ENCODE measurements at places on chromosomes 13 and 19.

DNA sequence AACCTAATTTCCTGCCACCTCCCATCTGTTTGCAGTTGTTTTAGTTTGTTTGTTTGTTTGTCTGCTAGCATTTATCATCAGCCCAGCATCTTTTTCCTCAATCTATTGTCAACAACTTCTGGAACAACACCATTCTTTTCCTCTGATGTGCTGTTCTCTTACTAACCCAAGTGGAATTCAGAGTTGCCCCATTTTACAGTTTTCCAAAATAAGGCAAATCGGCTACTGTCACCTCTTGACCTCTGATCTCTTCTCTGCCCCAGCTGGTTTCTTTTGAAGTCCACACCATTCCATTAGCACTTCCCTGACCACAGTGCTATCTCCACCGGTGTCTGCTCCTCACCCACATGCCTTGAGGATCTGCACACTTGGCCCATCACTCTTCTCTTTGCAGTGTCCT, 102.4 kb downstream of the EFNB2 start:
- peak; percentile 6 for DNase-seq

GRCh38 chr13:76715075-76715474, 171.1 kb downstream of the KCTD12 start:
- DNase-seq, result no peak

- DNase-seq, result peak; percentile 35
Measured at GRCh38 chr13:48009284-48009683, 8.2 kb upstream of the SUCLA2 start.

DNA sequence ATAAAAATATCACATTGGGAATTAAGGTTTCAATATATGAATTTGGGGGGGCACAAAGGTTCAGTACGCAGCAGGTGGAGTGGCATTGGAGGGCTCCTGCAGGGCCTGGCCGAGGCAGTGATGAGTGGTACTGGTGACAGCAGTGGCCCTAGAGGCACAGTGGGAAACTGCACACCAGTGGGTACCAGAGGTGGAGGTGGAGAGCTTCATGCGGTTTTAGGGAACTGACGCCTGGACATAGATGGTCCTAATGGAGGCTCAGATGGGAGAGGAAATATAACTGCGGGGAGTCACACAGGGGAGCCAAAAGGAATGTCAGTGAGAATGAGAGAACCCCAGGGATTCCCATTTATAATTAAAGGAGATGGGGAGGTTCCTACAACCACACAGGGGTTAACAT, 156.2 kb downstream of the COG6 start:
- no peak for DNase-seq

GRCh38 chr19:16024266-16025107, 51.8 kb upstream of the TPM4 start:
- DNase-seq, result no peak

DNA sequence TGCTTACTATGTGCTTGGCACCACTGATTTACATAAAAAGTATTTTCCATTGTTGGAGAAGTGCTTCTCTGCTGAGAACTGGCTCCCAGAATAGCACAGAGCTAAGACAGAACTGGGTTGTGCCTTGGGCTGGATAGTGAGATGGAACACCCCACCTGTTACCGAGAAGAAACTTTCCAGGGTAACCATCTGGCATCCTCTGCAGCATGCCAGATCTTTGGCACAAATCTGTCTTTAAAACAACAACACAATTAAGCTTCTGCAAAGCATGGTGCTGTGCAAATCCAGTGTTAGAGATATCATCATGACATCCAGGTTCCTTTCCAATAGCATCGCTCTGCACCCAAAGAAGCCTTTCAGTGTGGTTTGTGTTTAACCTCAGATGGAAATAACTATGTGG, 202.5 kb upstream of the RFC3 start:
- no peak for DNase-seq

- DNase-seq, result no peak
Measured at GRCh38 chr13:23985839-23986238, 88.5 kb upstream of the C1QTNF9B start.

DNA sequence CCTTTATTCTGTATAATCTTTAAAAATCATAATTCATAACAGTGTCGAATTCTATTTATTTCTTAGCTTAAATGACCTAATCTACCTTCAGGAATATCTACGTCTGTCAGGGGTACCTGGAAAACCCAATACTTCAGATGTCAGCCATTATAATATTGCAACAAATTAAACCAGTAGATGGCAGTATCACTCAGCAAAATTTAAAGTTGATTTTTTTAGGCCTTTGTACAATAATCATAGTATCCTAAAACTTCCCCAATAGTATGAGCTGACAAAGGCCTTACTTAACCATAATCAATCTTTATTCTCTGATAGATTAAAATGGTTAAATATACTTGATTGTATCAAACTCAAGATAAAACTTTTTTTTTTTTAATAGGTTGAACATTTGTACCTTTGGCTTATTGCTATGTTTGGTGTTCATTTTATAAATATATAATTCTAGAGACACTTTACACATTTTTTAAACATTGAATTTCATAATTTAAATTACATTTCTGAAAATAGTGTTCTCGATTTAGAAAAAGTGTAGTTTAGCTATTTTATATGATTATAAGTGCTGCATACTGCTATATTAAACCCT, 830.2 kb upstream of the SPRY2 start:
- DNase-seq, result peak; percentile 40

GRCh38 chr19:28224441-28224840, 988.5 kb downstream of the UQCRFS1 start:
- DNase-seq, result no peak

- DNase-seq, result no peak
Measured at GRCh38 chr13:66323745-66324347, 906.3 kb downstream of the PCDH9 start.

- no peak for DNase-seq
Measured at GRCh38 chr19:45581576-45581975, 3.0 kb downstream of the OPA3 start.

GRCh38 chr13:98083507-98083906, 59.4 kb upstream of the FARP1 start:
- DNase-seq, result no peak

- DNase-seq, result no peak
Measured at GRCh38 chr19:4298810-4299550, 3.2 kb downstream of the TMIGD2 start.

- DNase-seq, result no peak
Measured at GRCh38 chr13:96646515-96647211, 347.6 kb downstream of the OXGR1 start.

DNA sequence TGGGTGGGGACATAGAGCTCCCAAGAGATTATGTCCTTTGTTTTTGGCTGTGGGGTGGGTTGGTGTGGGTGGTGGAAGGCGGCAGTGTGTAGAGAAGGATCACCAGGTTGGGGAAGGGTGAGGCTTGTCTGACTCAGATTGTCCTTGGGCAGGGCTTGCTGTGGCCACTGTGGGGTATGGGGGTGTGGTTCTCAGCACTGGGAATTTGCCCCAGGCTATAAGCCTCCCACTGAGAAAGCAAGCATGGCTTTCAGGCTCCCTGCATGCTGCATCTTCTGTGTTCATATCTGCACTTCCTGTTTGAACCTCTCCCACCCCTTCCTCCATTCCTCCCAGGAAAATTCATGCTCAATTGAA, 34.9 kb downstream of the DNAJC15 start:
- peak; percentile 95 for DNase-seq

DNA sequence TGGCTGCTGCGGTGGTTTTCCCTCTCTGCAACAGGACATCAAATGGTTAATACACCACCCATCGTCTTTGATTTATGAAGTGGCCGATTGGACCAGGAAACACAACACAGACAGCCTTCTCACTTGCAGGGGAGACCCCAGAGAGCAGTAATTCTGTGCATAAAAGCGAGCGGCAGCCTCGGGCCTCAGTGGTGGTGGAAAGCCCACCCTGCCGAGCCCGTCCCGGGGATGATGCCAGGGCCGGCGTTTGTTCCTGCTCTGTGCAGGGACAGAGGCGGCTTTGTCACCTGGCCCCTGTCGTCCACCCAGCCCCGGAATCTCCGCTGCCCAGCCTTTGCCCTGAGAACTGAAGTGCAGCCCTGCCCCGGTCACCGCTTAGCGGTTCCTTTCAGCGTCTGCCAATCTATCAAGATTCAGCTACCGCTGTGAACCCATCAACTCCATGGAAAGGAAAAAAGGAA, 184.4 kb downstream of the TSHZ3 start:
- DNase-seq, result no peak

DNA sequence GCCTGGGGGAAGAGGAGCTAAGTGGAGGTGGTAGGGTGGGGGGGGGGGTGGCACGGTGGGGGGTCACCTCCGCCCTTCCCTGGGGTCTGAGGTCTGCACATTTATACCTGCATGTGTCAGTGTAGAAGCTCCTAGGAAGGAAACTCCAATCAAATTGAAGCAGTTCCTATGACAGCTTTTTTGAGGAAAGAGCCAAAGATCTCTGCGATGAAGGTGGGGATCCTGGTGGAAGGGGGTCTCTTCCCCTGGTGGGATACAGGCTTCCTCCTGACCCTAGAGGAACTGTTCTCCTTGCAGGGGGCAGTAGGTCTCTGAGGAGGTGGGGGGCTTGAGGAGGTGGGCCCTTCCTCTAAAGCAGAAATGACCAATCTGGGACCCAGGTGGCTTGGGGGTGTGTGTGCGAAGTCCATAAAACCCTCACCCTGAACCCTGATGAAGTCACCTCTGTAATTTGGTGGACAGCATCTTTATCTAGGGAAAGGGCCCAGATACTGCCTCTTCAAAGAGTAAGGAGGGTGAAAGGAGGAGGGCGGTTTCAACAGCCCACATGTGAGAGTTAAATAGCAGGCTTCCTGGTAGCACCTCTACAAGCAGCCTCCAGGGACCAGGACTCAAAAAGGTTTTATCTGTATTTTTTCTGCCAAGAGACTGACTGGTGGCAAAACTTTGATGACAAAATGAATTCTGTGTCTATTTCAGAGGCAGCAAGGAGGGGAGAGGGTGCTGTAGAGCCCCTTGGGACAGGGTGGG, 12.9 kb downstream of the RANBP3 start:
- no peak for DNase-seq

DNA sequence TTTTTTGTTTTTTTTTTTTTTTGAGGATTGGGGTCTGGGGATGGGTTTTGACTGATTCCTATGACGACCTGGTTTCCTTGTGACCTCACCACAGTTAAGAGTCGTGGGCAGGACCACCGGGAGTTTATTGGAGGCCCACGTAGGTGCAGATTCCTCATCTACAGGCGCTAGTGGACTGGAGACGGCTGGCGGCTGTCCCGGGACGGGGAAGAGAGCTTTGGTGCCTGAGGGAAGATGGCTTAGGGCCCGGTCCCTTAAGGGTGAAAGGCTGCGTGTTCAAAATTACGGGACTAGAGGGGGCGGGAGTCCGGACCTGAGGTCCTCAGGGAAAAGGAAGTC, 682 bp upstream of the TEAD2 start:
- DNase-seq, result no peak

DNA sequence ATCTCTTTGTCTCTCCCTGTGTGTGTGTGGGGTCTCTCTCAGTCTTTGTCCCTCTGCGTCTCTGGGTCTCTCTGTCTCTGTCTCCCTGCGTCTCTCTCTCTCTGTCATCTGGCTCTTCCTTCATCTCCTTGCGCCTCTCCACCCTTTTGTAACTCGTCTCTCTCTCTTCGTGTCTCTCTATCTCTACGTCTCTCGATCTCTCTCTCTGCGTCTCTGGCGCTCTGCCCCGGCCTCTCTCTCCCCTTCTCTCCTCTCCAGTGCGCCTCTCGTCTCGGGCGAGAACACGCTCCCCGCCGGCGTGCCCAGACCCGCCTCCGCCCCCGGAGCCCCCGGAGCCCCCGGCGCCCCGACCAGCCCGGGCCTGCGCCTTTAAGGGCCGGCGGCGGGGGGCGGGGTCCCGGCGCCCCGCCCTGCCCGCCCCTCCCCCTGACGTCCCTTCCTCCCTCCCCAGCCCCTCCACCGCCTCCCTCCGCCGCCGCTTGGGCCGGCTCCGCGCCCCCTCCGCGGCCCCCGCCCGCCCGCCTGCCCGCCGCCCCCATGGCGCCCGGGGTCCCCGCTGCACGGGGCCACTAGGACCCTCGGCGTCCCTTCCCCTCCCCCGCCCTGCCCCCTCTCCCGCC, at the start of gene MARK4:
Gene MARK4, plus strand, starts transcription at position 440 of the 620 bp plus-strand sequence. CDS start 318 bp downstream, outside the sequence.
- DNase-seq, result peak; percentile 54

DNA sequence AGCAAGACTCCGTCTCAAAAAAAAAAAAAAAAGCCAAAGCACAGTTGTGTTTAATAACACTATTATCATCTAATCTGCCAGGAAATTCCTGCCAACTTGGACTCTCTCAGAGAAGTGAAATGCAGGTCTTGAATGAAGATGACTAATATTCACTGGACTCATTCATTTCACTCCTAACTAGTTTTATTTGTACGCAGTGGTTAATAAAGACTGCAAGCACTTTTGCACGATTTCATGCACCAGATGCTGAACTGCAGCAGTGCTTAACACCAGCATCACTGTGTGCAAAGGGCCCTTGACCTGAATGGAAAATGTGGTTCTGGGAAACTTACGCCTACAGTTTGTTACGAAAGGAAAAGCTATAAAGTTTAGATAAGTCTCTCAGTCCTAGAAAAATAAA, 63.3 kb downstream of the DHRS12 start:
- DNase-seq, result no peak

DNA sequence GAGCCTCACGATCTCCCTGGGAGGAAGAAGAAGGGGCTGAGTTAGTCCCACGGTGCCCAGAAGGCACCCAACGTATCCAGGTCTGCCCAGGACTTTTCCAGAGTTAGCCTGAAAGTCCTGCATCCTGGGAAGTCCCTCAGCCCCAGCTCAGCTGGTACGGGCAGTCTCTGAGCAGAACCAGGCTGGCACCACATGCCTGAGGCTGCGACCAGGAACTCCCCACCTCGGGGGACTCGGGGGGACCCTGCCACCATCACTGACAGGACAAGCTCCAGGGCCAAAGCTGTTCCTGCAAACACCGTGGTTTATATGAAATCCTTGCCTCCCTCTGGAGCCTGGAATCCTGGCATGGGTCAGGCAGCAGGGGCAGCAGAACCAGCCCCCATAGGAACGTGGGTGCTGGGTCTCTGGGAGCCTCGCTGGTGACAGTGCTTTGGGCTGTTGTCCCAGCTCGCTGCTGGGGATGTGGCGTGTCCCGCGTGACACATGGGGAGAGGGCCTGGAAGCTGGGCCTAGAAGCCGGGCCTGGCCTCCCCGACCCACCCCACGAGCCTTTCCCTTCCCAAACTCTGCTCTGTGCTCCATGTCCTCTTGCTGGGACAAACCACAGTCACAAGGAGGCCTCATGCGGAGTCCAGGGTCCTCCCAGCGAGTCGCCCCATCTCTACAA, 55.5 kb downstream of the GNG7 start:
- no peak for DNase-seq

- no peak for DNase-seq
Measured at GRCh38 chr19:49524812-49525455, 2.9 kb upstream of the RCN3 start.

Measured in LoVo (cell line).